ENCODE measurements at places on chromosomes 5 and 9.

GRCh38 chr5:57862471-57862911 is 379.9 kb upstream of the ACTBL2 start:
- no peak for DNase-seq

DNA sequence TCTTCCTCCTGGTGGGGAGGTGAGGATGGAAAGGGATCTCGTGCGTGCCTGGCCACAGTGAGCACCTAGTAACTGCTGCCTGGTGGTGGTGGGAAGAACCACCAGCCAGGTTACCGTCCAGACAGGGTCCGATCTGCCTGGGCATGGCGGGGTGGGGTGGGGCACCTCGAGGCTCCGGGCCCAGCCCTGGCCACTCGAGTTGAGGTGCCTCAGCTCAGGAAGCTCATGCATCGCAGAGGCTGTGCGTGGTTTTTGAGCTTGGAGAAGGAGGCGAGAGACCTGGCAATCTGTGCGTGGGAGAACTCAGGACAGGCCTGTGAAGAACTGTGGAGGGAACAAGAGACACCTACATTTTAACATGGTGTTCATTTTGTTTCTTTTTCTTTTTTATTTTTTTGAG is 31.0 kb upstream of the FIBCD1 start:
- no peak for DNase-seq

- no peak for DNase-seq
Measured at GRCh38 chr5:149628221-149628620, 46.9 kb downstream of the ARHGEF37 start.

DNA sequence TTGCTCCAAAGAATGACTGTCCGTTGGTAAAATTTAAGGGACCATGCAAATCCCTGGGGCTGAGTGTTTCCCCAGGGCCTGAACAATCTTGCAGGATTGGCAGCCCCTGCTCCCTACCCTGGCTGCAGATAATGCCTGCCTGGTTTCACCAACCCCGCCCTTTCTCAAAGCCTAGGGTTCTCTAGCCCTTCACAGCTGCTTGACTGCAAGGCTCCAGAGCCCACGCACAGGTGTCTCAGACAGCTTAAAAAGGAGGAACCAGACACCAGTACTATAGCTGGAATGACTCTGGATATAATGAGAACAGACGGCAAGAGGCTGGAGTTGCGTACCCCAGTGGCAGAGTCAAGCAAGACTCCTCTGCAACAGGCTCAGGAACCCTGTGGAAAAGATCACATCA is 25.2 kb upstream of the TNIP1 start:
- no peak for DNase-seq

- DNase-seq, result no peak
Measured at GRCh38 chr9:88106492-88106891, 31.8 kb downstream of the SPATA31C2 start.

Measured in cortex of kidney (tissue), 1 donor.